NCI-H748 treated with DMSO at 0.1 percent for 48 hours (cell line): ENCODE measurements at places on chromosomes 13 and 19.

DNA sequence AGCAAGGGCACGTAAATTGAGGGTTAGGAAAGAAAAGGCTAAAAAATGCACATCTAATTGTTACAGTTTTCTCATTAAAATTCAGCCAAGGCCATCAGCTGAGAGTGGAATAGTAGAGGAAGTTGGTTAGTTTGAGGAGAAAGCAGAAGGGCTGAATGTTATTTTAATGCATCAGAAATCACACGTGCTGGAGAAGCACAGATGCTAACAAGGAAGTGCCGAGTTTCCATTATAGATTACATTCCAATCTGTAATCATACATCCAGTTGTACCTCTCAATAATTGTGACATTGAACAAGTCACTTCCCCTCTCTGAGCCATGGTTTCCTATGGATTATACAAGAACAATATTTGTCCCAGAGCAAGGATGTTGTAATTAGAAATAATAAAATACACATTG, 25.1 kb downstream of the FPR3 start:
- DNase-seq, result no peak

DNA sequence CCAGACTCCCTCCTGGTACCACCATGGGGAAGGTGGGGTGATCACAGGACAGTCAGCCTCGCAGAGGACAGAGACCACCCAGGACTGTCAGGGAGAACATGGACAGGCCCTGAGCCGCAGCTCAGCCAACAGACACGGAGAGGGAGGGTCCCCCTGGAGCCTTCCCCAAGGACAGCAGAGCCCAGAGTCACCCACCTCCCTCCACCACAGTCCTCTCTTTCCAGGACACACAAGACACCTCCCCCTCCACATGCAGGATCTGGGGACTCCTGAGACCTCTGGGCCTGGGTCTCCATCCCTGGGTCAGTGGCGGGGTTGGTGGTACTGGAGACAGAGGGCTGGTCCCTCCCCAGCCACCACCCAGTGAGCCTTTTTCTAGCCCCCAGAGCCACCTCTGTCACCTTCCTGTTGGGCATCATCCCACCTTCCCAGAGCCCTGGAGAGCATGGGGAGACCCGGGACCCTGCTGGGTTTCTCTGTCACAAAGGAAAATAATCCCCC, 505 bp upstream of the CEACAM5 start:
- no peak for DNase-seq

GRCh38 chr13:102392481-102393209, 9.2 kb downstream of the FGF14 start:
- no peak for DNase-seq

DNA sequence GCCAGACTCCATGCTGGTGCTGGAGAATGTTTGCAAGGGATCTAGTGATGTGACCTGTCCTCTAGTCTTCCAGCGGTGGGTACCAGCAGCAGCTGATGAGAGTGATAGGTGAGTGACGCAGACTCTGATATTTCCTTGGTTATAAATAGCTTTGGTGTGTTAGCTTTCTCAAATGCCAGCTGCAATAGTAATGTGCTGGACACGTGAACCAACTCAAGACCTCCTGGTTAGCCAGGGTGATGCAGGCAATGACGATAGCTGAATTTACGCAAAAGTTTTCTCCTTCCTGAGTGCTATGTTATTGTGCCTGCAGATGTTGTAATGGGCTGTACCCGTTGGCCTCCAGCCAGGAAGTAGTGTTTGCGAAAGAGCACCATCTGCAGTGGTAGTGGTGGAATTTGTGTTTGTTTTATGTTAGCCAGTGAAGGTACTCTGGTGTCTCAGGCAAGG, 129.5 kb downstream of the CYSLTR2 start:
- no peak for DNase-seq

- no peak for DNase-seq
Measured at GRCh38 chr13:71303144-71303543, 563.9 kb downstream of the DACH1 start.

DNA sequence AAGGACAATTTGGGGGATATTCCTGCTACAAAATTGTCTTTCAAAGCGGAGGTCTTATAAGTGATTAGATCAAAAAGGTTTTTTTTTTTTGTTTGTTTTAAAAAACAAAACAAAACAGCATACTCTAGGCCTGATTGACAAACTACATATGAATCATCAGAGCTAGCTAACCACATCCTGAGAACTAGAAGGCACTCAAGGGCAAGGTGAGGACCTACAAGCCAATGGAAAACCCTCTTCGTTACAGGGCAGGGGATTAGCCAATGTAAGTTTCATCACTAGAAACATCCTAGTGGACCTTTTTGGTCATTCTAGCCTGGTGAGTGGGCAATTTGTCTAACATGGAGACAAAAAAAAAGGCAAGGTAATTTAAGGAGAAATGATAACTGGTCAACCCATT, 428.6 kb downstream of the RFC3 start:
- DNase-seq, result no peak
